ENCODE measurements at places on chromosomes 6 and 20.

GRCh38 chr6:14896475-14896874 lies 349.4 kb upstream of the JARID2 start:
- no peak for DNase-seq

GRCh38 chr6:35710241-35710847 lies 21.6 kb upstream of the FKBP5 start:
- no peak for DNase-seq

DNA sequence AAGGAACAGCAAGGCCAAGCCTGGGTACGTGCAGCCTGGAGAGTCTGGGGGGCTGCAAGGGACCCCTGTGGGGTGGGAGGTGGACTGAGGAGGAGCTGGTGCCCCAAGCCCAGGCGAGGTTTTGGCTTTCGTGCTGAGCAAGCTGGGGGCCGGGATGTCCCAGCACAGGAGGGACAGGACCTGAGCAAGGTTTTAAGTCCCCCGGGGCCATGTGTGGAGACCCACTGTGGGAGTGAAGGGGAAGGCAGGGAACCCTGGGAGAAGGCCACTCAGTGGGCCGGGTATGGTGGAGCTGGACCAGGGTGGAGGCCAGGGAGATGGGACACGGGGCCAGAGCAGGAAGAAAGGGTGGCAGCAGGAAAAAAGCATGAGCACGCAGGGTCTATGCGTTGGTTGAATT lies 419.2 kb upstream of the SULF2 start:
- DNase-seq: no peak

- no peak for DNase-seq
Observed at GRCh38 chr6:166341977-166342348, 382 bp downstream of the SFT2D1 start.

- no peak for DNase-seq
Observed at GRCh38 chr6:142861711-142862110, 83.3 kb downstream of the HIVEP2 start.

DNA sequence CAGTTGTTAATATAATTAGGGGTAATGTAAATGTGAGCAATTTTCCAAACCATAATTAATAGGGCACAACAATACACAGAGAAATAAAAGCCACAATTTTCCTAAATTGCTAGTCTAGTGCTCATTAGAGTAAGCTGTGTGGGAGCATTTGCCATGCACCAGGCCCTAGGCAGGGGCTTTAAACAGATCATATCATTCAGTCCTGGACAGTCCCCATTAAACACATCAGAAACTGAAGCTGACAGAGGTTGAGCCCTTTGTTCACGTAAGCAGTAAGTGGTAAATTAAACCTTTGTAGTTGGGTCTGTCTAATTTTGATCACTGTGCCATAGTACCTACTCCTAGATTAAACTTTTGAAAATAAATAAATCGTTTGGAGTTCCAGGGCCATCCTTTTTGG lies 931.1 kb downstream of the C6orf118 start:
- DNase-seq: no peak
